Activated CD4-positive, CD25-positive, alpha-beta regulatory T cell (primary cell): ENCODE measurements at places on chromosomes 3 and 15.
A peak's percentile ranks its signal among the peaks of the same experiment; 100 is the strongest.

DNA sequence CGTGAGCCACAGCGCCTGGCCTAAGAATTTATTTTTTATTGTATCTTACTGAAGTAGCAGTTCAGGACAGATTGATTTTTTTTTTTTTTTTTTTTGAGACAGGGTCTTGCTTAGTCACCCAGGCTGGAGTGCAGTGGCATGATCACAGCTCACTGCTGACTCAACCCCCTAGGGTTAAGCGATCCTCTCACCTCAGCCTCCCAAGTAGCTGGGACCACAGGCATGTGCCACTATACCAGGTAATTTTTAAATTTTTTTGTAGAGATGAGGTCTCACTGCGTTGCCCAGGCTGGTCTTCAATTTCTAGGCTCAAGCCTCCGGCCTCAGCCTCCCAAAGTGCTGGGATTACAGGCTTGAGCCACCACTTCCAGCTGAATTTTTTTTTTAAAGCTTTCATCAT is 99.8 kb upstream of the HERC1 start:
- DNase-seq: no peak

- no peak for DNase-seq
Measured at GRCh38 chr3:79767905-79768267, at the start of gene ROBO1. Gene ROBO1, minus strand, starts transcription at chr3:79767998.

GRCh38 chr3:188170461-188171459 is 16.8 kb downstream of the LPP start:
- peak; percentile 26 for DNase-seq

- no peak for DNase-seq
Measured at GRCh38 chr3:25533399-25533798, 105.3 kb downstream of the RARB start.

GRCh38 chr3:3735919-3736318 is 63.3 kb upstream of the LRRN1 start:
- DNase-seq: no peak

- no peak for DNase-seq
Measured at GRCh38 chr15:75545064-75545463, 34.1 kb downstream of the PTPN9 start.
